ENCODE measurements at places on chromosomes 7 and 10. TPM values are rescaled to one million over a fixed set of nuclear protein-coding genes. Genes with fewer than 3 reads are reported as not detected.

Gene TCERG1L
- total RNA-seq, result not detected

Gene NUTM2D
- 2.2 TPM for total RNA-seq

Gene CHAT
- not detected for total RNA-seq

Gene GDF2
- total RNA-seq, result not detected

Gene ST8SIA6
- not detected for total RNA-seq

Gene METTL27
- 36.6 TPM for total RNA-seq

Gene TUBAL3
- not detected for total RNA-seq

Gene SLC26A4
- total RNA-seq, result 0.33 TPM

Gene SEC31B
- total RNA-seq, result 2.2 TPM

Gene SEMA4G
- total RNA-seq, result 2.3 TPM

Gene OR6V1
- total RNA-seq, result not detected

Gene MMD2
- not detected for total RNA-seq

Gene PHKG1
- 0.99 TPM for total RNA-seq

Gene VAX1
- total RNA-seq, result not detected

Gene TLX1
- total RNA-seq, result not detected

Gene TWIST1
- total RNA-seq, result 118 TPM

Gene IFIT3
- 30.6 TPM for total RNA-seq

Gene ANLN
- 15.7 TPM for total RNA-seq

Gene FLNC
- 462 TPM for total RNA-seq

Gene CHST15
- total RNA-seq, result 0.73 TPM

Gene ALOX5
- not detected for total RNA-seq

Gene ENO4
- 0.29 TPM for total RNA-seq

Gene NAT16
- total RNA-seq, result not detected

Gene FAM237B
- total RNA-seq, result not detected

Gene PPP1R3C
- total RNA-seq, result 200 TPM

Gene GPR85
- total RNA-seq, result 1.9 TPM

Gene HOXA6
- total RNA-seq, result not detected

Gene MAP3K8
- total RNA-seq, result 12.6 TPM

Gene NSUN5
- 17.7 TPM for total RNA-seq

Gene ITGA8
- total RNA-seq, result 5.8 TPM

Gene CFAP43
- total RNA-seq, result 0.15 TPM

Gene PBLD
- total RNA-seq, result 5.5 TPM

Gene TTYH3
- total RNA-seq, result 82.2 TPM

Gene HABP2
- not detected for total RNA-seq

Gene ANKRD7
- 3.8 TPM for total RNA-seq

Gene ZCWPW1
- 1.3 TPM for total RNA-seq

All from smooth muscle cell of trachea (primary cell).